ENCODE measurements at places on chromosomes 7 and 10.

DNA sequence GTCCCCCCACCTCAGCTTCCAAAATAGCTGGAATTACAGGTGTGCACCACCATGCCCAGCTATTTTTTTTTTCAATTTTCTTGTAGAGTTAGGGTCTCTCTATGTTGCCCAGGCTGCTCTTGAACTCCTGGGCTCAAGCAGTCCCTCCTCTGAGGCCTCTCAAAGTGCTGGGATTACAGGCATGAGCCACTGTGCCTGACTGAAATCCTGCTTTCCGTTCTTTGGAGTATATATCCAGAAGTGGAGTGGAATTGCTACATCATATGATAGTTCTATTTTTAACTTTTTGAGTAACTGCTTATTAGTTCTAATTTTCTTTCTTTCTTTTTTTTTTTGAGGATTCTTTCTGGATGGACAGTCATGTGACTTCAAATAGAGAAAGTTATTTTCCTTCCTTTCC lies 62.9 kb upstream of the ZMIZ2 start:
- DNase-seq = peak; percentile 18

DNA sequence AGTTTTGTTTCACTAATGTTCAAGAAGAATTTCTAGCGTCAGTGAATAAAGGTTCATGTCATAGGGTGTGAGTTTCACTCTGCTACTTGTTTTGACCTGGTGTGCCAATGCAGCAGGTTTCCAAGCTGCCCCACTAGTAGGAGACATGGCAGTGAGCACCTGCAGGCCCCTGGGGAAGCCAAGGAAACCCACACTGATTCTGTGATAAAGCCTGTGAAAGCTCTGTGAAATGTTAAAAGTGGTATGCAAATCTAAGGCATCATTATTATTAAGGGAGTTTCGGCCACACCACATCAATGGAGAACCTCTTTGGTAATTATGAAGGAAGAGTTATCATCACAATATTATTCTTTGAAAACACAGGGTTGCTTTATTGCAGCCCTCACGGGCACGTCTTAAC lies 46.4 kb downstream of the ABCB5 start:
- no peak for DNase-seq

- DNase-seq = no peak
These were observed 279.4 kb downstream of the FZD1 start for GRCh38 chr7:91543646-91544045.

GRCh38 chr10:20004087-20004523 lies 187.9 kb downstream of the PLXDC2 start:
- DNase-seq = no peak

GRCh38 chr7:54827734-54828133 lies 68.7 kb upstream of the SEC61G start:
- no peak for DNase-seq

- no peak for DNase-seq
These were observed 774 bp downstream of the SEM1 start for GRCh38 chr7:96708872-96709271.

DNA sequence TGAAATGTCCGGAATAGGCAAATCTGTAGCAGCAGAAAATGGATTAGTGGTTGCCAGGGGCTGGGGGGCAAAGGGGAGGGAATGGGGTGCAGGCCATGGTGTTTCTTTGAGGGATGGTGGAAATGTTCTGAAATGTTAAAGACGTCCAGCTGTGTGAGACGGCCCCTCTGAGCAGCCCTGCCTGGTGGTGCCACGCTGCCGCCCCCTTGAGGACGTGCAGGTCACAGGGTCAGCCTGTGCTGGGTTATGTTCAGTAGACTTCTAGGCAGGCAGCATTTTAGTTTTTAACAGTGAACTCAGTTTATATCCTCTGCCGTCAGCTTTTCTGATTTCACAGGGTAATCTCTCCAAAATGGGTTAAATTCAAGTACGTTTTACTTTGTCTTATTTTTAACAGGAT lies 9.4 kb downstream of the NUB1 start:
- DNase-seq = no peak

- DNase-seq = no peak
These were observed 199.1 kb downstream of the FZD1 start for GRCh38 chr7:91463330-91463729.

DNA sequence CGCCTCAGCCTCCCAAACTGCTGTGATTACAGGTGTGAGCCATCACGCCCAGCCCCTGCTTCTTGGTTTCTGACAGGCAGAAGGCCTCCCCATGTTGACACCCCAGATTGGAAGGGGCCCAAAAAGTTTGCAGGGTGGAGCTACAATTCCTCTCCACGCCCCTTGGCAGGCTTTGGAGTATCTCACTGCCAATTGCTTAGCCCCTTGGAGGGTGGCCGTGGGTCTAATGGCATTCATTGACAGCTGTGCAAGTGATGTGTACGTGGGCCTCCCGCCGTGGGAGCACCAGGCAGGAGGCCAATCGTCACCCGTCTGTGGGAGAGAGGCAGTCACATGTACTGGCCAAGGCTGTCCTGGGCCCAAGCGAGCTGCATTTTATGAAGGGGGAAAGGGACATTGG lies 73.7 kb upstream of the PPIF start:
- DNase-seq = no peak

GRCh38 chr10:80203835-80204676 lies 1.3 kb downstream of the ANXA11 start:
- peak; percentile 9 for DNase-seq

DNA sequence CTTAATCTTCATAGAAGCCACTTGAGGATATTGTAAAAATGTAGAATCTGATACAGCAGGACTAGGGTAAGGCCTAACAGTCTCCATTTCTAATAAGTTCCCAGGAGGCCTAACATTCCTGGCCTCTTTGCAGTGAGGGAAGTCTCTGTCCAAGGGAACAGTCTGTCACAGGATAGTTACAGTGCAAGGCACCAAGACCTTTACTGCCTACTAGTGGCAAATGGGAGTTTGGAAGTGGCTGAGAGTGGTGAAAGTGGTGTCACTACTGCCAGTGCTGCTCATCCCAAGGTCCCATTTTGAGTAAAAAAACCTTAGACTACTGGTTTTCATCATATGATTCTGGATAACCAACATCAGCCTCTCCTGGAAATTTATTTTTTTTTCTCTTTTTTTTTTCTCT lies 619.5 kb upstream of the SEMA3D start:
- no peak for DNase-seq

- DNase-seq = peak; percentile 51
These were observed 59.0 kb upstream of the SORCS3 start for GRCh38 chr10:104581884-104582601.

- DNase-seq = peak; percentile 78
These were observed 173.6 kb upstream of the IMMP2L start for GRCh38 chr7:111735661-111736551.

- peak; percentile 7 for DNase-seq
These were observed 140.3 kb upstream of the KLF14 start for GRCh38 chr7:130874071-130874915.

DNA sequence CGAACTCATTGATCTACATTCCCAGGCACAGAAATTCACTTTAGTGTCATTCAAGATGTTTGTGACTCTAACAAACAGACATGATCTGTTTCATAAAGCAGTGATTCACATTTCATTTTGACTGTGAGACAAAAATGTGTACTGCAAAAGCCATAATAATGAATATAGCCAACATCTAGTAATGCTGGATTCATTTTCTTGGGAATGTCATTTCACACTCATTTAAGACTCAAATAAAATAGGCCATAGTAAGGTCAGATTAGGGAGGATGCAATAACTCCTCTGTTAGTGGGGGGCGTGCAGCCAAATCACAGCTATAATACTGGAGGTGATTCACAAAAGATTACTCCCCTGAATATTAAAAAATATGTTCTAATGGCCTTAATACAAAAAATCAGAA lies 566.6 kb upstream of the ZWINT start:
- DNase-seq = no peak

- DNase-seq = no peak
These were observed 33.6 kb downstream of the TRRAP start for GRCh38 chr7:98911916-98912315.

DNA sequence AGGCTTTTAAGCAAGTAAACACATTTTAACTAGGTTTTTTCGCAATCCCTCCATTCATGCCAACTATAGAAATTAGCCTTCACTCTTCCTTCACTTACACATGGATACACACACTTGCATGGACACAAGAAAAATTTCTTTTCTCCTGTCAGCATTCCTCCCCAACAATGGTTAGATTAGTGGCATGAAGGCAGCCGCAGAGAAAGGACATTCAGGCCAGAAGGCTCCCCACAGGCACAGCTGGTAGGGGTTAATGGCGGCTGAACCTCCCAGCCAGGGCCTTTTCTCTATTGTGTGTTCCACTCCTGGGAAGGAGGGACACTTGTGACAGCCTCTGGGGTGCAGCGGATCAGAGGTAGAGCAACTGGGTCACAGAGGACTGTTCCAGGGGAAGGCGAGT lies 255.0 kb upstream of the SP8 start:
- DNase-seq = no peak

GRCh38 chr10:21751341-21752310 lies 217.6 kb downstream of the MLLT10 start:
- no peak for DNase-seq

- DNase-seq = no peak
These were observed 153.1 kb downstream of the ZNF365 start for GRCh38 chr10:62527019-62527827.

DNA sequence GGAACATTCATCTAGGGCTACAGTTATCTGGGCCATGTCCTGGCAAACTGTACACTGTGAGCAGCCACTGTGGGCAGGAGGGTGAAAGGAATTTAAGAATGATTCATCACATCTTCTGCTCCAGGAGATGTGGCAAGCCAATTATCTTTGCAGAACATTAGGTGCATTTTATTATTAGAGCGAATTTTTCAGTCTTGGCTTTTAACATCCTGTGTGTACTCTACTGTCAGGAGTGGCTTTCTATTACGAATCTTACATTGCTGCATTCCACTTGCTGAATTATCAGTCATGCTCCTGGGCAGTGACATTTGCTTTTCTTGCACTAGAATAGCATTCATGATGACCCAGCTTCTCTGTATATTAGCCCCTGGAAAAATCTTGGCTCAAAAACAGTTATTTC lies 109.2 kb upstream of the TARP start:
- DNase-seq = no peak

DNA sequence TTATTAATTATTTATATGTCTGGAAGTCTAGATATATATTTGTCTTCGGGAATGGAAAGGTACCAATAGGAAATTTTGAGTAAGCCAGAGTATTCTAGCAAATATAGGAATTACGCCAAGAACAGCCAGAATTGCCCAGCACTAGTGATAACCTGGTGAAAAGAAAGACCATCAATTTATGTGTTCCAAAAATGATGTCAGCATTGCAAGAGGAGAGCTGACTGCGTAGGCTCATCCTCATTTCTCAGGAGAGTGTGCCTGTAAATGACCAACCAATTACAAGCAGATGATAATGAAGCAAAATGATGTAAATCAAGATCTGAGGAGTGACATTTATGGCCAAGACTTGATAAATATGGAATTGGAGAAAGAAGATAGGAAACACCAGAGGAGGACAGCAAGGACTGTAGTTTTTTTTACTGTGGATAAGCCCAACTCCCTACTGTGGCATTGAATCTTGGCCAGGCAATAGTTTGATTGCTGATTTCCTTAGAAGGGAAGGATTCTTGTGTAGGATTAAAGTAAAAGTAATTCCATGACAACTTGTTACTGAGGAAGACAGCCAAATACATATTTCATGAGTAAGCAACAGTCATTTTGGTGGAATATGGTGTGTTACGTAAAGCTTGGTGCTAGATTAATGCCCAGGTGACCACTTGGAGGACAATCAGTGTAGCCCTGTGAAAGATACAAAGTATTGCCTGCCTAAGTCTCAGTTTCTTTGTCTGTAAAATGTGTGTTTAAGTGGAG lies 590.8 kb downstream of the AUTS2 start:
- DNase-seq = no peak

- no peak for DNase-seq
These were observed 375.9 kb downstream of the BMPER start for GRCh38 chr7:34281260-34281659.

- no peak for DNase-seq
These were observed 58.5 kb upstream of the EXOC6 start for GRCh38 chr10:92789786-92790185.

DNA sequence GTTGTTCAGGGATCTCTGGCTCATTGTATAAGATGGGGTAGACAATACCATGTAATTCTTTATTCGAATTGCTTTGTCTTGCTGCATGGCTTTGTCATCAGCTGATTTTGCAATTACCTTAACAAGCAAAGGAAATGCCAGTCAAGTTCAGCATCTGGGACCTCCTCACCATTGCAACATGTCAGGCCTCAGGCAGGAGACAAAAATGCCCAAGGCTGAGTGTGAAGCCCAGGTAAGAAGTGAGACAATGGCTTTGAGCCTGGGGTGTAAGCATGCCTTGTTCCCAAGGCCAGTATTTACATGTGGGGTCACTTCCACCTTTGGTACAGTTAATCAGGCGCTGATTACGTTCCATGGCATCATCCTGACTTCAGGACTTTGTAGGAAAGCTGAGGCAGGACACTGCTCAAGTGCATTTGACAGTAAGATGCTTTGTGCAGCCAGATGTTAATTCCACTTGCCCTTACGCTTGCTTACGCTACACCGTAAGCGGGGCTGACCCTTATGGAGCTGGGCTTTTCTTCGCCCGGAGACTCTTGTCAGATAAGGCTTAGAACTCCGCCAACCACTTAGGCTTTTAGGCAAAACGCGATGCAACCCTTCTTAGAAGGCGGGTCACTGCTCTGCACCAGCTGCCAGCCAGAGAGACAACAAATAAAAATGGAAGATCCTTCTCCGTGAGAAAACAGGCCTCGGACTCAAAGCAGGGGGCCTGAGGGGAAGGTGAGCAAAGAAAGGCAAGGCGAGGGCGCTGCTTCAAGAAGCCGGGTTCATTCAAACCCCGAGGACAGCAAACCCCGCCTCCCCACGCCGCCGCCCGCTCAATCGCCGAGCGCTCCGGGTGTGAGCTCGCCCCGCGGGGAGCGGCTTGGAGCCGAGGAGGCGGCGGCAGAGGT lies 1.3 kb upstream of the SP4 start:
- DNase-seq = no peak

GRCh38 chr10:35875016-35875676 lies 233.1 kb upstream of the FZD8 start:
- peak; percentile 13 for DNase-seq

DNA sequence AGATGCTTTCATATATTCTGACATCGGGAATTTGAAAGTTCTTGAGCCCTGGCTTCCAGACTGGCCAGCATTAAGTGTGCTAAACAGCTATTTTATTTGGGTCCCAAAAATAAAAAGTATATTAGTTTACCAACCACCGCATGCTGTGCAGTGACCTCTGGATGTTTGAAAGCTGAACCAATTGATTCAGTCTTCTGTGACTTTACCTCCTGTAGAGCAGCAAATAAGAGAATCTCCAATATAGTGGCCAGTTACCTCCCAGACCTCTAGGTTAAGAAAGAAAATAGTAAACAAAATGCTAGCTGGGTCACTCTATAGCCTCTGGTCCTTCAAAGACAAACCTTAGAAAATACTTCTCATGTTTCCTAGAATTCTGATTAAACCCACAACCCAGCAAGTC lies 424.6 kb upstream of the NFE2L3 start:
- no peak for DNase-seq

DNA sequence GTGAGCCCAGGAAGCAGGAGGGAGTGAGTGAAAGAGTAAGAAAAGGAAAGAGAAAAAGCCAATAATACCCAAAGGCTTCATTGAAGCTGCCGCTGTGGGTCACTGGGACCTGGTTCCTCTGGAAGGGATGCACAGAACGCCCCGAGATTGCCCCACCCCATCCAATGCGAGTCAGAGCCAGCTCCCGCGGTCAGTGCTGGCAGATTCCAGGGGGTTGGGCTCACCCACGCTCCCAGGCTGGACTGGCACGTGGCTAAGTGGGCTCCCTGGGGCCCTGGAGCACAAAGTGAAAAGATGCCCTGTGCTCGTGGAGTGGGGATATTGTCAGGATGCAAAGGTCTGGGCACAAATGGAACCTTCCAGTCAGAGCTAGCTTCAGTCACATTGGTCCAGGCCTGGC lies 117.0 kb downstream of the OAT start:
- DNase-seq = no peak
